ENCODE measurements at places on chromosomes 5 and 9. TPM values are rescaled to one million over a fixed set of nuclear protein-coding genes. Genes with fewer than 3 reads are reported as not detected.
A peak's percentile ranks its signal among the peaks of the same experiment; 100 is the strongest.

Gene CD72
- total RNA-seq, result 0.97 TPM

Gene MPDZ
- total RNA-seq, result 63.1 TPM

Gene NDST1
- total RNA-seq, result 71.2 TPM

Gene HMCN2
- 4.6 TPM for total RNA-seq

Gene PROB1
- 27.9 TPM for total RNA-seq

Gene TIMD4
- 0.37 TPM for total RNA-seq

Gene PRDM9
- total RNA-seq, result not detected

Gene GRM6
- not detected for total RNA-seq

Gene LPAR1
- total RNA-seq, result 27.3 TPM

Gene GRXCR2
- 0.60 TPM for total RNA-seq

Gene CTXN3
- total RNA-seq, result not detected

Gene PCDHA7
- total RNA-seq, result not detected

Gene CBY3
- total RNA-seq, result not detected

Gene IL9
- total RNA-seq, result not detected

Gene CDKN2B
- 7.9 TPM for total RNA-seq

DNA sequence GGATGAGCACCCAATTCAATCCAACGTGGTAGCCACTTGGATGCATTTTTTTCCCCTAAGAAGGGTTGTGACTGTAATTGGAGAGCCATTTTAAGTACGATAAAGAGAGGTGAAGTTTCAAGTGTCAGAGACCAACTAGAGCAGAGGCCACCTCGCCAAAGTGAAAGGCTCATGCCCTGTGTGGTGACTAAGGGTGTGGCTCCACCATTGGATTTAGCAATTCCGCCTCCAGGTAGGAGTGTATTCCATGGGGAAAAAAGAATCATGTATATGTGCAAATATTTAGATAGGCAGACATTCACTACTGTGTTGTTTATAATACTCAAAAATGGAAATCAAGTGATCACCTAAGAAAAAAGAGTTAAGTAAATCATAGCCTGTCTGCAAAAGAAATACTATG lies 53.1 kb upstream of the S1PR3 start:
- no peak for DNase-seq

DNA sequence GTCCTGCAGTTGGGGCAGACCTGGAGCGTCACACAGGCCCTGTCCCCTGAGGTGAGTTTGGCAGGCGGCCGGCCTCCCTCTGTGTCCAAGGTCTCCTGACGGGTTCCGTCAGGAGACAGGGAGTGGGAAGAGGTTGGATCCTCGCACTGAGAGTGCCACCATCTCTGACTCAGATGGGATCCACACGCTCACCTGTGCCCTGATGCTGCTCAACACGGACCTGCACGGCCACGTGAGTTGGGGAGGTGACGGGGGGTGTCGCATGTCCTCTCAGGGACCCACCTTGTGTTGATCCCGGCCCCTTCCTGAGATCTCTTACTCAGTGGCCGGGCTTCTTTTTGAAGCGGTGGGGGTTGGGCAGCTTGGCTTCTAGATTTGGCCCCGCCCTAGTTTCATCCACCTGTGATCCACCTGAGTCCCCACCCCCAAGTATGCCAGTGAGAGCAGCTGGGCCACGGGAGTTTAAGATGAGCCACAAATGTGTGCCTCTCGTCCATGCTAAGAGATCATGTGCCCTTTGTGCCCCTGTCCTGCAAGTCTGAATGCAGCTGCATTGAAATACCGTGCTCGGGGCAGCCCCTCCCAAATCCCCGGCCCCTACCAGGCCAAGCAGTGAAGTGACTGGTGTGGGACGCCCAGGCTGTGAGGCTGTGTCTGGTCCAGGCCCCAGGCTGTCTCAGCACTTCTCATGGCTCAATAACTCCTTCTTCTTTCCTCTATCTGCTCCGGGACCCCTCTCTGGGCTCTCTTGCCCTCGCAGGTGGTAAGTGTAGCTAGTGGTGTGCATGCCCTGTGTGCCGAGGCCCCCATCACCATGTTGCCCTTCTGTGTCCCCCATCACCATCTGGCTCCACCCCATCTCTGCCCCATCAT lies 27.2 kb downstream of the PSD2 start:
- no peak for DNase-seq

GRCh38 chr5:73922224-73922623 lies 296.2 kb downstream of the ARHGEF28 start:
- DNase-seq, result no peak

- DNase-seq, result no peak
These were observed 214.8 kb upstream of the PIK3R1 start for GRCh38 chr5:68000805-68001204.

DNA sequence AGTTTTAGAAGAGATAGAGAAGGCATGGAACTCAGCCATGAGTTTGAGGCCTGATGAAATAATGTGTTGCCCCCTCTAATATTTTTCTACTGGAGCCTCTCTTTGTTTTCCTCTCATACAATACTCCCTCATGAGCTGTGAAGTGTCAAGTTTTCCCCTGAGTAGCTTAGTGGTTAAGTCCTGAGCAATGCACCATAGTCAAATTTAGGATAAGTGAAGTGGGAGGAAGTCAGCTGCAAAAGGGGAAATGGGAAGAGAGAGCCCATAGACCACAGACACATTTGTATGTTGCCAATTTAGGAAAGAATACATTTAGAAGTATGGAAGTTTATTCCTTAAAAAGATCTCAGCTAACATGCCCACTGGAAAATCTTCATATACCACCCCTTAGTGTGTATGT lies 171.5 kb upstream of the NREP start:
- DNase-seq, result no peak

- DNase-seq, result no peak
These were observed 80.2 kb downstream of the NTNG2 start for GRCh38 chr9:132241840-132242620.

DNA sequence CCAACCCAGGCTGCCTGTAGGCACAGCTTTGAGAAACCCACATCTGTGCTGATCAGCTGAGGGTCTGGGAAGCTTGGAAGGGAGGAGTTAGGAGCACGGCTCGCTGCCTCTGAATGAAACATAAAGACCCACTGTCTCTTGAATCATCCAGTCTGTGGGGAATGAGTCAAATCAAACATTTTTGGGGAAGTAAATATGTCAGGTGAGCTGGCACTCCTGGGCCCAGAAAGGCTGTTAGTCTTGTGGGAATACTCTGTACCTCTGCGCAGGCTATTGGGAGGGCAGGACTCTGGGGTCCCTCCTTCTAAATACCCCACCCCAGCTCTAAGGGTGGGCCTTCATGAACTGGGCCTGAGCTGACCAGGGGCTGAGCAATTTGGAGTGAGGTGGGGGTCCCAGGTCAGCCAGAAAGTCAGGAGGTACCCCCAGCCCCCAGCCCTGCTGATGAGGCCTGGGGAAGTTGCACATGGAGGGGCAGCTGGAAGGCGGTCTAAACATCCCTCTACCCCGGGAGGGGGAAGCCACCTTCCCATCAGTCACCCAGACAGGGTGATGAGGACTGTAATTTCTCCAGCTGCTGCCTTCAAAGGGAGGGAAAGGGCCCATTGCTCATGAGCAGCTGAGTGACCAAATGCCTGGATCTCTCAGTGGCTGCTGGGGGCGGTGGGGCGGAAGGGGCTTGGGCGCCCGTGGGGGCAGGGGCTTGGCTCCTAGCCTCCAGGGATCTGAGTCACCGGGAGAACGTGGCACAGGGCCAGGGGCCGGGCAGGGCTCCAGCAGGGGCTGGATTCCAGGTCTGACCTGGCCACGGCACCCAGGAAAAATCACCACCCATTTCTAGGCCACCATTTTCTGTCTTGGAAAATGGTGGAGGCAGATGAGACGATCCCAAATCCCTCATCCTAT lies 10.8 kb downstream of the FIBCD1 start:
- no peak for DNase-seq

- DNase-seq, result no peak
These were observed 17.9 kb downstream of the HSD17B4 start for GRCh38 chr5:119470105-119470763.

GRCh38 chr5:113232667-113233066 lies 202.1 kb downstream of the TSSK1B start:
- DNase-seq, result peak; percentile 53

DNA sequence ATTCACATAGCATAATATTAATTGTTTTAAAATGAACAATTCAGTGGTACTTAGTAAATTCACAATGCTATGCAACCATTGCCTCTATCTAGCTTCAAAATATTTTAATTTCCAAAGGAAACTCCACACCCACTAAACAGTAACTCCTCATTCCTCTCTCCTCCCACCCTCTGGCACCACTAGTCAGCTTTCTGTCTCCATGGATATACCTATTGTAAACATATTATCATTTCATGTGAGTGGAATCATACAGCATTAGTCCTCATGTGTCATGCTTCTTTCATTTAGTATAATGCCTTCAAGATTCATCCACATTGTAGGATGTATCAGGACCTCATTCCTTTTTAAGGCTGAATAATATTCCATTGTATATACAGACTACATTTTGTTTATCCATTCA lies 48.6 kb downstream of the PHF2 start:
- DNase-seq, result no peak

GRCh38 chr9:81637276-81637675 lies 52.1 kb downstream of the TLE1 start:
- no peak for DNase-seq

- no peak for DNase-seq
These were observed 18.8 kb downstream of the SRD5A1 start for GRCh38 chr5:6652025-6652424.

DNA sequence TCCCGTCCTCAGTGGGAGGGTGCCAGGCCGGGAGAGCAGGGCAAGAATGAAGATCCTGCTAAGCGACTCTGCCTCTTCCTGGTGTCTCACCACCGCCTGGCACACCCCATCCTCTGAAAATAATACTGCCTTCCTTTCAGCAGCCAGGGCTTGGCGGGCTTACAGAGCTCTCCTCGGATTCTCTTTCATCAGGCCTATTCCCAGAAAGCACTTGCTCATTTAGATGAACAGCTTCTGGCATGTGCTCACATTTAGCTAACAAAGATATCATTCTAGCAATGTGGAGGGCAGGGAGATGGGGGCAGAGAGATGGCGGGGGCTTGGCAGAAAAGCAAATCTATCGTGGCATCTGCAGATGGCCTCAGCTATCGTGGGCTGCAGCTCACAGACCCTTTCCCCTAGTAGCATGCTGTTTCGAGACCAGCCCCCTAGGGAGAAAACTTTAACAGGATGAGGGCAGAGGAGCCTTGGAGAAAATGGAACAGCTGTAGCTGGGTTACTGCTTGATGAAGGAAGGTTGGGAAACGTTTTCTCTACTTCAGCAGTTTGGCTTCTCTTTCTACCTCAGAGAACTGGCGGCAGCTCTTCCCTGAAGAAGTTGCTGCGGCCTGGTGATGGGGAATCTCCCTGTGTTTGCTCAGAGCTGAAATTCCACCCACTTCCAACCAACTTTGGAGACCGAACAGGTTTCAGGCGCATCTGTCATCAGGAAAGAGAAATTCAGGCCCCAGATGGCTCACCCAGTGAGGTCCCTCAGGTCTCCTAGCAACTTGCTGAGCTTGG lies 102.1 kb downstream of the TMEM174 start:
- peak; percentile 29 for DNase-seq

DNA sequence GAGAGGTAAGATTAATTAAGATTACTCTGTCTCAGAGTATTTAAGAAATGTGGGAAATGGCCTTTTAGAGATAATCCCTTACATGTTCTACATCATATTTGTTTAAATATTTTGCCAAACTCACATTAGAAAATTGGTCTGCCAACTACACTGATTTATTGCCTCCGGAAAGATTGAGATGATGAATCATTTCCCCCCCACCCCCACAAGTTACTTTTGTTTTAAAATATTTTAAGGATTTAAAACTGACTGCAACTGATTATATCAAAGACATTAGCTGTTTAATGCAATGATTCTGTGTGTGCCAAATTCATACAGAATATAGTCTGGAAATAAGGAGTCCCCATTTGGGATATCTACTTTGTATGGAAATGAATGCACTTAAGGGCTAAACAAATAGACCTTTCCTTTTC lies 674.4 kb downstream of the PRR16 start:
- no peak for DNase-seq

DNA sequence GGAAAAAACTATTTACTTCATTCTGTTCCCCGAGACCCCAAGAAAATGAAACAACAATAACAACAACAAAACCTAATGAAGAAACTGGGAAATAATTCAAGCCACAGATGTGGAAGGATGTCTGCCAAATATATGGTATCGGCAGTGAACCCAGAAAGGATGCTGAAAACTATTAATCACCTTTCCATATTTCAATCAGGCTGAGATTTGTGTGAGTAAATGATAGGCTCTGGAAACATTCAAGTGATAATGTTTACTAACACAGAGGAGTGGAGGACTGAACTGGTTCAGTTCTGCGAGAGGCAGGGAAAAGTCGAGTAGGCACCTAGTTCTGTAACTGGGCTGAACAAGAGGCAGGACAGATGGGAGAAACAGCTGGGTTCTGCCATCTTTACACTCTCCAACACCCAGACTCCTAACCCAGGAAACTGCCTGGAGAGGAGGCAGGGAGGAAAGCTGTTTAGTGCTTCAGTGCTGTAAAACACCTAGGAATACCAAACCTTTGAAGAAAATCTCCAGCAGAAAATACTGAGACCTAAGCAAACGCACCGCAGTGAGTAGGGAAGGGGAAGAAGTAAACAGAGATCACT lies 96.8 kb upstream of the GNA14 start:
- no peak for DNase-seq

- peak; percentile 64 for DNase-seq
These were observed 196.0 kb upstream of the ANKRD55 start for GRCh38 chr5:56429110-56429561.

- DNase-seq, result no peak
These were observed 21.8 kb downstream of the MEF2C start for GRCh38 chr5:88861231-88861630.

GRCh38 chr5:157486221-157486681 lies 26.2 kb downstream of the NIPAL4 start:
- DNase-seq, result no peak

All from left cardiac atrium (tissue), 4 donors.